ENCODE measurements at places on chromosomes 1 and 21.

DNA sequence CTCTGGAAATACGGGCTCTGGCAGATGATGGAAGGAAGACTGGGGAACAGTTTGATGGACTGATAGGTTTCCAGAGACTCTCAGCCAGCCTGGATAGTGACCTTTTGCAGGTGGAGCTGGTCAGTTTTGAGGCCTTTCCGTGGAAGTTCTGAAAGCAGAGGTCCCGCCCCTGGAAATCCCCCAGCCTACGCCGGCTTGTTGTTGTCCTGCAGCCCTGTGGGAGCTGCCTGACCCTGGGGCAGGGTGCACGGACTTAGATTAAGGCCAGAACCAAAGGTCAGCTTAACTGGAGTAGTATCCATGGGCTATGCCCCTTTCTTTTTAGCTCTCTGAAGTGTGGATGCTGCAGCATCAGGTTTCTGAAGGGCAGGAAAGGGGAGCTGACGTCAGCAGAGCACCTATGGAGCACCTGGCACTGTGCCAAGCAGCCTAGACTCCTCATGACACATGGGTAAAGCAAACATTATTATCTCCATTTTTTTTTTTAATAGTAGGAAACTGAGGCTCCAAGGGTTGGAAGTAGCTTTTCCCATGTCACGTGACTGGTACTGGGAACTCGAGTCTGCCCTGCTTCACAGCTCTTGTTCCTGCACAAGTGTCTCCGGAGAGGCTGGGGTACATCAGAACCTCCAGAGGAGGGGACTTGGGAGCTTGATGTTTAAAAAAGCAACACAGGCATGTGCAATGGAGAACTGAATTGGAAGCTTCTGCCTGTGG lies 38.5 kb downstream of the IER5 start:
- DNase-seq: peak; percentile 28

GRCh38 chr1:6414443-6414844 lies 5.3 kb downstream of the HES2 start:
- peak; percentile 55 for DNase-seq

- DNase-seq: no peak
Observed at GRCh38 chr1:216788671-216789070, 65.4 kb upstream of the ESRRG start.

- no peak for DNase-seq
Observed at GRCh38 chr1:46133181-46133658, 791 bp upstream of the PIK3R3 start.

GRCh38 chr1:206971029-206971655 lies 882 bp upstream of the FCAMR start:
- DNase-seq: no peak

DNA sequence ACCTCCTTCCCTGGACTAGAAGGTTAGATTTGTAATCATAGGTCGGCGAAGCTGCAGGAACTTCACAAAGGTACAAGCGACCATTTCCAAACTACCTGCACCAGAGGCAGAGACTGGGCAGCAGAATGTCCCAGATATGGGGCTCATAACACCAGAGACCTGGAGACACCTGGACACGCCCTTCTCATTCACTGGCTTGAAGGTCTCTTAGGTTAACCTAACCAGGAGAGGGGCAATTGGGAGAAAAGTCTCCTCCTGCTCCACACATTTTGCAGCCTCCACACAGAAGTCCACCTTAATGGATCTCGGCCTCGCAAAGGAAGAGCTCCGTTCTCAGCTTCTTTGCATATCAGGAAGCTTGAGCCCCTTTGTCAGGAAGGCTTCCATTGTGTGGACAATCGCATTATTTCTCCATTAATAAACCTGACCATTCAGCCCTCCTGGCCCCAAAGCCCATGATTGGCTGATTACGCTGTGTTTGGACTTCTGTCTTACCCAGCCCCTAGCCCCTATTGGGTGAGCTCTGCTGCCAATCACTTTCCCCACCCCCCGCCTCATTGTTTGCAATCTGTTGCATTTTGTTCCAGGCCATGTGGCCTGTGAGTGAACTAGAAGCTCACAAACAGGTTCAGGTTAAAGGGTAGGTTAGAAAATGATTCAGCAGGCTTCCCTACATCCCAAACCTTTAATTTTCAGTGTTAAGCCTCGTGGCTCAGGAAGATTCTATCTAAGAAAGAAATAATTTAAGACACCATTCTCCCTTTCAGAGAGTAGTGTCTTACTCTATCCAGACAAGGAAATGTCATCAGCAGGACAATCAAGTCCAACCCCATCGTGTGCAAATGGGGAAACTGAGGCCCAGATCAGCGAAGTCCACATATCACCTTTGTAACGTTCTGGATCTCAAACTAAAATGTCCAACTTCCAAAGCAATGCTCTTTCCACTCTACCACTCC lies 2.8 kb downstream of the MYCL start:
- DNase-seq: peak; percentile 77

DNA sequence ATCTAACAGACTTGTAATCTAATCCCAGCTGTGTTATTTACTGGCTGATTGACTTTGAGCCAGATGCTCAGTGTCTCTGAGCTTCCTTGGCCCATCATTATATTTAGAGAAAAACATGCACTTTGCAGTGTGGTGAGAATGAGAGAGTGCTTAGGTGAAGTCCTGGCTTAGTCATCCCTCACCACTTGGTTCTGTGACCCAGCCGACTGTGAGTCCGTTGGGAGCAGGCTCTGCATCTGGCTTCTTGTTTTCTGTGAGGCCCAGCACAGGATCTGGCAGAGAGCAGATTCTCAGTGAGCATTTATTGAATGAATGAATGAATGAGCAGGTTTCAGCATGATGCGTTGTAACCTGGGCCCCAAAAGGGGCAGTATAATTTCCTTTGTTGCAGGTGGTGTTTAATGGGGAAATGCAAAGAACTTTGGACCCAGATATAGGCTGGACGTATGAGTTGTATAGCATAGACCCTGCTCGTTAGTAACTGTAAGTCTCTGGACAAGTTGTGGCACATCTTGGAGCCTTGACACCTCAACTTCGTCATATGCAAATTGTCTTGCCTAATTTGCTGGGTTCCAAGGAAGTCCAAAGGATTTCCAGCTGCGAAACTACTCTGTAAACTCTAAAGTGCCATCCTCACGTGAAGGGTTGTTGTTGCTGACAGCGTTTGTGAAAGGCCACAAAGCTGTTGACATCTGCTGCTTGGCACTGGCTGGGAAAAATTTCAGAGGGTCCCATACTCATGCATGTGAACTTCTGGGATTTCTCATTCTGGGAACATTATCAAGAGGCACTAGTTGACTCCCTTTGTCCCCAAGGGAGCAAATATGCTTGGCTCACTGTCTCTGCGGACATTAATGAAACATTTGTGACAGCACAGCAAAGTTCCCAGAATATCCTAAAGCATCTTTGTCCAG lies 138.8 kb upstream of the USP24 start:
- no peak for DNase-seq

GRCh38 chr21:33478182-33478581 lies 1.6 kb downstream of the TMEM50B start:
- no peak for DNase-seq

GRCh38 chr1:212791261-212791675 lies 309 bp downstream of the NSL1 start:
- DNase-seq: no peak

DNA sequence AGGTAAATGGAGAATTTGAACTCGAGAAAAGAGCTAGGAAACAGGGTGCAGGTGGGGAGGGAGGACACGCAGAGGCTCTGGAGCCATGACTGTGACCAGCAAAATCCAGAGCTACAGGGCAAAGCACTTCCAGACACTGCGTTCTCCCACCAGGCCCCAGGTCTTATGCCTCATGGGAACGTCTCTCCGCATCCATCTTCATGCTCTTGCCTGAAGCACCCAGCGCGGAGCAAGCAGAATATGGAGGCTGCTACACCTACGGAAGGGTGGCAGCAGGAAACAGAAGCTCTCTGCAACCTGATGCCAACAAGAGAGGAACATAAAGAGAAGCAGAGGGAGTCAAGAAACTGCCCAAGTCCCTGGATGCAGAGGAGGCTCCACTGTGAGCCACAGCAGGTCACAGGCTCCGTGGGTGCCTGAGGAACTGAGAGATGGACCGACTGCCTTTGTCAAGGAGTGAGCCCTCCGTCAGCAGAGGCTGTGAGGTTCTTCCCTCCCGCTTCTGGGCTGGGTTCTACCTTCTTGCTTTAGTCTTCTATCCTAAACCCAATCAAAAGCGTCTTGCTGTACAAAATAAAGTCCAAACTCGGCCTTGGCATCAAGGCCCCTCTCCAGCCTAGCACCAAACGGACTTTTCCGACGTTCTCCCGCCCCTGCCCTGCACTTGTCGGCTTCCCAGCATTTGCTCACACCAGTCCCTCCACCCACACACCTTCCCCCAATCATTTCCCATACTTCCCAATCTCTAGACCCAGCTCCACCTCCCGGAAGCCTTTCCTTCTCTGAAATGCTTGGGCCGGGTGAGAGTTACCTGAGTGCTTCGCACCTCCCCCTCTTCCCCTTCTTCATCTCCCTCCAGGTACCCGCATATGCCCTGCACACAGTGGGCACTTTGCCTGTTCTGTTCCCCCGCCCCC lies 930 bp downstream of the DHCR24 start:
- DNase-seq: no peak

- no peak for DNase-seq
Observed at GRCh38 chr1:54241364-54241763, 41.4 kb downstream of the MRPL37 start.

- no peak for DNase-seq
Observed at GRCh38 chr21:35976481-35976880, 83.8 kb downstream of the SETD4 start.

DNA sequence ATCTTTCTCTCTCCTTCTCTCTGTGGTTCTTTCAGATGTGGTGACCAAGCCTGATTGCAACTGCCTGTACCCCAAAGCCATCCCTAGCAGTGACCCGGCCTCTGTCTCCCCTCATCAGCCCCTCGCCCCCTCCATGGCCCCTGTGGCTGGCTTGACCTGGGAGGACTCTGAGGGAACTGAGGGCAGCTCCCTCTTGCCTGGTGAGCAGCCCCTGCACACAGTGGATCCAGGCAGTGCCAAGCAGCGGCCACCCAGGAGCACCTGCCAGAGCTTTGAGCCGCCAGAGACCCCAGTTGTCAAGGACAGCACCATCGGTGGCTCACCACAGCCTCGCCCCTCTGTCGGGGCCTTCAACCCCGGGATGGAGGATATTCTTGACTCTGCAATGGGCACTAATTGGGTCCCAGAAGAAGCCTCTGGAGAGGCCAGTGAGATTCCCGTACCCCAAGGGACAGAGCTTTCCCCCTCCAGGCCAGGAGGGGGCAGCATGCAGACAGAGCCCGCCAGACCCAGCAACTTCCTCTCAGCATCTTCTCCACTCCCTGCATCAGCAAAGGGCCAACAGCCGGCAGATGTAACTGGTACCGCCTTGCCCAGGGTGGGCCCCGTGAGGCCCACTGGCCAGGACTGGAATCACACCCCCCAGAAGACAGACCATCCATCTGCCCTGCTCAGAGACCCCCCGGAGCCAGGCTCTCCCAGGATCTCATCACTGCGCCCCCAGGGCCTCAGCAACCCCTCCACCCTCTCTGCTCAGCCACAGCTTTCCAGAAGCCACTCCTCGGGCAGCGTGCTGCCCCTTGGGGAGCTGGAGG lies 12.7 kb downstream of the CSF1 start:
- DNase-seq: no peak

- DNase-seq: peak; percentile 15
Observed at GRCh38 chr1:83086346-83086745, 912.6 kb downstream of the TTLL7 start.

- no peak for DNase-seq
Observed at GRCh38 chr1:9657521-9658032, 6.0 kb downstream of the PIK3CD start.

- no peak for DNase-seq
Observed at GRCh38 chr21:45114072-45114471, 39.7 kb downstream of the ADARB1 start.

DNA sequence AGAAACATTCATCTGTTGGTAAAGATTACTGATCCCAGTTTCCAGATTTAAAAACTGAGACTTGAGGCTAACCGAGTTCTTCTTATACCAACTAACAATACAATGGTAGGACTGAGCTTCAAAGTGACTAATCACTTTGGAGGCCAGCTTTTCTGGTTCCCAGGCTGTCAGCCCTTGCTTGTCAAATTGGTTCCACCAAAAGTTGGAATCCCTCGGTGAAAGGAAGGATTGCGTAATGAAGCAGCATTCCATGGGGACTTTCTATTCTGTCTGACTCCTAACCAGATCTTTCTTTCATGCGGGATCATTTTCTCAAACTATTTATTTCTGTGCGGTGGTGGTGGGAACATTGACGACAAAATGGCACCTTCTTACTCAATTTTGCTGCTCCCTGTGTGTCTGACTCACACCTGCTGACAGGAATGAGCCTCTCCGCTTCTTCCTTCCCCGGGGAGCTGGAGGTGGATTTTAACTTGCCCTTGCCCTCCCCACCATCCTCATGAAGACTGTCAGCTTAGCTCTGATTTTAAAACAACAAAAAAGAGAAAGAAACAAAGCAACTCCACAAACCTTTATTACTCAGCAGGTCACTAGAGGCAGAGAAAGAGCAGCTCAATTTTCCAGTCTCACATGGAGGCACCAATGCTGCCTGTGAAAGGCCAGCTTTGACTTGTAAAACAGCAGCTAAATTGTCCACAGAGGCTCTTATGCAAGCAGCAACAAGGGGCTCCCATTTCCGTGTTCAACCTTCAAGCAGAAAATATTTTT lies 32.9 kb upstream of the RASAL2 start:
- DNase-seq: no peak

DNA sequence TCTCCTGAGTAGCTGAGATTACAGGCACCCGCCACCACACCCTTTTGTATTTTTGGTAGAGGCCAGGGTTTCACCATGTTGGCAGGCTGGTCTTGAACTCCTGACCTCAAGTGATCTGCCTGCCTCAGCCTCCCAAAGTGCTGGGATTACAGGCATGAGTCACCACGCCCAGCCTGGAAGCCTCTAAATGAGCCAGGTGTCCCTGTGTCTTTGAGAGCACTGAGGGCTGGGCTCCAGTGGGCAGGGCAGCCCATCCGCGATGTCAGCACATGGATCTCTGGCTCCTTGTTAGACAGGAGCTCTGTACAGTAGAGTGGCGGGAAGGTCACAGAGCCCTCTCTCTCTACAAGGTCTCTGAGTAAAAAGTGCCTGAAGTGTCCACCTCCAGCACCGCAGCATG lies 124.3 kb downstream of the PGBD5 start:
- no peak for DNase-seq

DNA sequence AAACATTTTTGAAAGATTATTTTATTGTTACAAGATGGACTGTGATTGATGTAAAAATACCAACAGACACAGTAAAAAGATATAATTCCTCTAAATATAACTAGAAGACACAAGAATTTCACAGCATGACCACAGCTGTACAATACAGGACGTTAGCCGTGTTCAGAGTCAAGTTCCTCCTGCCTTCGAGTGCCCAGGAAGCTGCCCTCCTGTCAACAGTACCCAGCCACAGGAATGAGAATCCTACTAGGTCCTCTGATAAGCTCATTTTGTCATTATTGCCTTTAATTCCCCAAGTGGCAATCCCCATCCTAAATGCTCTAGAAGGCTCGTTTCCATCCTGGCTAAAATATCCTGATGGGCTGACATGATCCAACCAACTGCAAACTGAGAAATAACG lies 16.4 kb upstream of the CAPN2 start:
- DNase-seq: no peak

Measured in testis (tissue), 5 donors.